ENCODE measurements at places on chromosomes 2 and 18.

DNA sequence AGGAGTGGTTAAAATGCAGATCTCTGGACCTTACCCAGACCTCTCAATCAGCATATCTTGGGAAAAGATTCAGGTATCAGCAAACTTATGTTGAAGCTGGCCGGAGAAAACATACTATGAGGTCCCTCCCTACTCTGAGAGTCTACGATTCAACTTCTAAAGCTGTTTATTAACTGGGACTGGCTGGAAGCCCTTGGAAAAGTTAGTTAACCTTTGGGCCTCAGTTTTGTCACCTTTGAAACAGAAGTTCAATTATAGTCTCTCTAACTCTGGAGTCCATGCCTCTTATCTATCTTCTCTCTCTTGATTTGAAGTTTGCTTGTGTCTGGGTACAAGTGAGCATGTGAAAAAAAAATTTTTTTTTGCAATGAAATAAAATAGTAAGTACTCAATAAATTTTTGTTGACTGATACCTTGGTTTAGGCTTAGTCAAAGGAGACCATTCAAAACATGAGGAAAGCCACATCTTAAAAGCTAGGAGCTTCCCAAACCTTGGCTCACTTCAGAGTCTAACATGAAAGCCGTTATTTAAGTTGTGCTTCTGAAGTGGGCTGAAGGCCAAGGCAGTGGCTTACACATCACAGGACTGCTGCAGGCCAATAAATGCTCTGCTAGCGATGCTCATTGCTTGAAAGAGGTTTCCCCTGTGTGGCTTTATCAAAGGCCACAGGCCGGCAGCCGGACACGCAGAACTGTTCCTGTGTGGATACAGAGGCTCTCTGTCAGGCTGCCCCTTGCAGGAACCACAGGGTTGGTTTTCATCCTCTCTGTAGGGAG lies 110.6 kb upstream of the FAM136A start:
- DNase-seq = no peak

DNA sequence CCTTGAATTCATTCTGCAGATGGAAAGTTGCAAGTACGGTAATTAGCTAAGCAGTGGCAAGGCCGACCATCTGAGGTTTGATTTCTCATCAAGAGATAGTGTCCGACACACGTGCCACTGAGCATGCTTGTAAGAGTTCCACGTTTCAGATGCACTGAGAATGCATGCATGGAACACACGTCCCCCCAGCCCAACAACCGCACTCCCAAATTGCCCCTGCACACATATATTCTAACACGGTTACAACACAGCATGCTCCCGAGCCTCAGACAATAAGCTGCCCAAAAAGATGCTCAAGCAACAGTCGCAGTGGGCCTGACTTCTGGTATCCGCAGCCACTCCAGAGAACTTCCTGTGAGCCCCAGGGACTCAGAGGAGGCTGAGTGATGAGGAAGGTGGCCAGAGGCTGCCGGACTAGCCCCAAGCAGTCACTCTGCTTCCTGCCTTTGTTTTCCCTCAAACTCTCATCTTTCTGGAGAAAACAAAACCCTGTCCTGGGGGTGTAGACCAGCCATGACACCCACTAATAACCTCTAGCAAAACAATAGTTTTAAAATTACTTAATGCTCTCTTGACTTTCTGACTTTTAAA lies 204.0 kb downstream of the TGIF1 start:
- no peak for DNase-seq

DNA sequence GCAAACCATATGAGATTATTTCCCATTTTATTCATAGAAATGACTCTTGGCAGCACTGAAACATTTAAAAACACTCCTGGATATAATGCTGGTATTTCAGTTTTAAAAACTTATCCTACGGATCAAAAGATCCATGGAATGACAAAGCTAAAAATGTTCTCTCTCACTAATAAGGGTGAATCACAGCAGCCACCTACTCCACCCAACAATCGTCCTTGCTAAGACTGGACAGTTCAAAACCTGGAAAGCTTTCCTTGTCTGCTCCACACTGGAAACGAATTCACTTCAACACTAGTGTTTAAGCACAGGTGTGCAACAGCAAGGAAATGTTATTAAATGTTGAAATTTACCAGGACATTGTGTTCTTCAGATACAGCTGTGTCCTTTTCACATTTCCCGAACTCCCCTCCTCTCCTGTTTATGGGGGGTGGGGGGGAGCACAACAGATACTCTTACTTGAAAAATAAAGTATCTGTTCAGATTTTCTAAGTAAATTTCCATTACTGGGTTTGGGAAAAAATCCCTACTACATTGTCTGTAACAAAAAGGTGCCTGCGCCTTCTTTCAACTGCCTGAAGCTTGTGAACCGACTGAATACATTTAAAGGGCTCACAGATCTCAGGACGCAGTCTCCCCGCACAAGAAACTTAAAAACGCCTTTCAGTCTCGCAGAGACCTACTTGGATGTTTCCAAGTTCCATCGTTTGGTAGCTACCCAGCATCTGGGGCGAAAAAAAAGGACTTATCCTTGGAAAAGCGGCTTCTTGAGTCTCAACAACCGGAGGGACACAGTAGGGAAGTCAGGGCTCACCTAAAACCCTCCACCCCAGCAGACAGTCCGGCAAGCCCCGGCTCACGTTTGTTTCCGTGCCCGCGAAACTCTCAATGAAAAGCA lies 1.3 kb downstream of the YWHAQ start:
- no peak for DNase-seq

GRCh38 chr2:238600506-238601432 lies 174.0 kb downstream of the ASB1 start:
- DNase-seq = no peak

GRCh38 chr2:98739020-98739419 lies 8.1 kb upstream of the MGAT4A start:
- DNase-seq = no peak

DNA sequence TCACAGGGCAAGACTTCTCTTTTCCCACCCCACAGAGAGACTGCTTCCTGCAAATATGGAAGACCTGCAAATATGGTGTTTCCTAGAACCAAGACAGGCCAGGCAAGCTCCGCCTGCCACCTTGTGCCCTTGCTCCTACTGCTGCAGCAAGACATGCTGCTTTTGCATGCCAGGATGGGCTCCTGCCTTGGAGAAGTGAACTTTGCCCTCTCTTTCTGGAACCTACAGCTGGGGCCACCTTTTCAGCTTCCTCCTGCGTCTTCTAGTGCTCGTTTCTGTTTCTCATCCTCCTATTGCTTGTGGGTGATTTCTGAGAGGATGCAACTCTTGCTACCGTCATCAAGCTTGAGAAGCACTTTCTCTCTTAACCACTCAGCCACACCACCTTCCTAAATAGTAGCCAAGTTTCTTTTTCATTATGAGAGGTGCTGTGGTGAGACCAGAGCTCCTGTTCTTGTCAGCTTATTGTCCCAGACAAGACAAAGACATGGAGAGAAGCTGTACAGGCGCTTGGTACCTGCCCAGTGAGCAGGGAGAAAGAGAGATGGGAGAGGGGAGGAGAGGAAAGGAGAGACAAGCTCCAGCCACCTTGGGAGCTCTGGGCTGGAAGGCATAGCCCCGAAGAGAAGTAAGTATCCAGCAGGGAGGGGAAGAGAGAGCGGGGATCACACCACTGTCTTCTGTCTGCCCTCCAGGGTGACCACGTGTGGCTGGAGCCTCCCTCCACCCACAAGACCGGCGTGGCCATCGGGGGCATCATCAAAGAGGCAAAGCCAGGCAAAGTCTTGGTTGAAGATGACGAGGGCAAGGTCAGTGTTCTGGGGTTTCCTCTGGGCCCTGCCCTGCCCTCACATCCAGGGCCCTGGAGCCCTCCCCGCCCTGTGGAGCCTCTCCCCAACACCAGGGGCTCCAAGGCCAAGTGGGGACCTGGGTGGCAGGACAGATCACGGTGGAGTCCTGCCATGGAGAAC lies 28.3 kb downstream of the MYO7B start:
- no peak for DNase-seq

GRCh38 chr2:65345631-65346030 lies 86.8 kb downstream of the SPRED2 start:
- DNase-seq = no peak

DNA sequence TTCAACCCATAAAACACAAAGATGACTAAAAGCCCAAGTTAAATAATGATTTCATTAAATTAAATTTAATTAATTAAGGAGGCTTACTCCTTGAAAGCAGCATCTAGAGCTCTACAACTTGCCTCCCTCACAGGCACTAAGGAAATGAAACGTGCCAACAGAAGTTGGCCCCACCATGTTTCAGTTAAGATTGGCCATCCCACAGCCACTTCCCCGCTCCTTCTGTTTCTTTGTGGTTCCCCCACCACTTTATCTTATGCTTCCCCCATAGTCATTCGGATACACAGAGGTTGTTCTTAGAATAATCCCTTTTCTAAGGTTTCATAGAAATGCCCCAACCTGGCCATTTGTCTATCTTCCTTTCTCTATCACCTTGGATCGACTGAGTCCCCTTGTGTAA lies 101.6 kb upstream of the RIOK3 start:
- no peak for DNase-seq

- DNase-seq = no peak
Measured at GRCh38 chr2:194674043-194674442, 983.0 kb upstream of the SLC39A10 start.

DNA sequence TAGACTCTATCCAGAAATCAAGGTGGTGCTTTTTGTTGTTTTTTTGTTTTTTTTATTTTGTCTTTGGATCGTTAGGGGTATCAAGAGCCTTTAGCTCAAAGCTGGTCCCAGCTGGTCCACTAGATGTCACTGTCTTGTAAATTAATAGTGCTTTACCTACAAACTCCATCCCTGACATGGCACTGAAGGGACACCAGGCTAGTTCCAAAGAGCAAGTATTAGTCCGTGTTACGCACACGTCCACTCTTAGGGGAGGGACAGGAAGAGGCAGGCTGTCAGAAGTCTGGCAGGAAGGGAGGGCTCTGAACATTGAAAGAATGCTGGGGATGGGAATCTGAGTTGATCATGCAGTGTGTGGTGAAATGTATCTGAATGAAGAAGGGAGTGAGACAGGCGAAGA lies 85.9 kb upstream of the CCBE1 start:
- no peak for DNase-seq

GRCh38 chr18:63348508-63349136 lies 18.4 kb downstream of the KDSR start:
- no peak for DNase-seq

- no peak for DNase-seq
Measured at GRCh38 chr2:42353792-42354429, 7.1 kb downstream of the COX7A2L start.

- no peak for DNase-seq
Measured at GRCh38 chr18:634551-635045, 22.9 kb upstream of the TYMS start.

DNA sequence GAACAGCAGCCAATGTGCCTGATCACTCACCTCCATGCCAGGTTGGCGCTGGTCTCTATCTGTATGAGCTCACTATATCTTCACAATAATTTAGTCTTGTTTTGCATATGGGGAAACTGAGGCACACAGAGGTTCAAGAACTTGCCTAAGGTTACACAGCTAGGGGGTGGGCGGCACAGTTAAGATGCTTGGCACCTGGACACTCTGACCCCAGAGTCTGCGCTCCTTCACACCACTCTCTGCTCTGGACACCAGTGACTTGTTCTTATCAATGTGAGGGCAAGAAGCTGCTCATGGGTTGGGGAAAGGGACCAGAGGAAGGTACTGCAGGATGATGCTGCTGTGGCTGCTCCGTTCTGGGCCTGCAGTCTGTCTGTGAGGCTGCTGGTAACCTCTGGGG lies 27.1 kb downstream of the FBLN7 start:
- no peak for DNase-seq

DNA sequence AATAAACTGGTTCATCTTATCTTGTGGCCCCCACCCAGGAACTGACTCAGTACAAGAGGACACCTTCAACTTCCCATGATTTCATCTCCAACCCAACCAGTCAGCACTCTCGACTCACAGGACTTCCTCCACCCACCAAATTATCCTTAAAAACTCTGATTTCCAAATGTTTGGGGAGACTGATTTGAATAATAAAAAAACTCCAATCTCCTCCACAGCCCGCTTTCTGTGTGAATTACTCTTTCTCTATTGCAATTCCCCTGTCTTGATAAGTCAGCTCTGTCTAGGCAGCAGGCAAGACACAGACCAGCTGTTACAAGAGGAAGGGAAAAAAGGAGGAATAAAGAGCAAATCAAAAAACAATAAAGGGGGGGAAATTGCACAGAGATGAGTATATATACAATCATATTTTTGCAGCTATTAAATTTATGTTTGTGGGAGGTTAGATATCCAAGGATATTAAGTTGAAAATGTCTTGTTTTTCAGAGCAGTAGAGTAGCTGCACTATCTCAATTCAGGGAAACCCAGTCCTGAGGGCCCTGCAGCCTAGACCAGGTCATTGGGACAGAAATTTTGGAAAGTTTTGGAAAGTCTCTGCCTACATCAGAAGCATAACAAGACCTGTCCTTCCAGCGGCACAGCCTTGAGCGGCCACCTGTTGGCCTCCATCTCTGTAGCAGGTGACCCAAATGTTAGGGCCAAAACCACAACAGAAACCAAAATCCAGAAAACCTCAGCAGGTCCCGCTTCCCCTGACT lies 32.8 kb upstream of the SIGLEC15 start:
- no peak for DNase-seq
